Colonic mucosa (tissue), 4 donors: ENCODE measurements at places on chromosomes 6 and 20. TPM values are rescaled to one million over a fixed set of nuclear protein-coding genes. Genes with fewer than 3 reads are reported as not detected.

Gene PBX2
- total RNA-seq = 47.5 TPM

Gene CHRNA4
- not detected for total RNA-seq

Gene DPPA5
- not detected for total RNA-seq

Gene TMEM217
- 1.2 TPM for total RNA-seq

Gene ELOVL4
- 0.66 TPM for total RNA-seq

Gene OLIG3
- not detected for total RNA-seq

Gene C6orf58
- not detected for total RNA-seq

Gene TREML2
- 0.11 TPM for total RNA-seq

Gene CYP39A1
- 4.4 TPM for total RNA-seq

- DNase-seq = peak; percentile 47
These were observed 31.1 kb downstream of the NTSR1 start for GRCh38 chr20:62739581-62740285.

DNA sequence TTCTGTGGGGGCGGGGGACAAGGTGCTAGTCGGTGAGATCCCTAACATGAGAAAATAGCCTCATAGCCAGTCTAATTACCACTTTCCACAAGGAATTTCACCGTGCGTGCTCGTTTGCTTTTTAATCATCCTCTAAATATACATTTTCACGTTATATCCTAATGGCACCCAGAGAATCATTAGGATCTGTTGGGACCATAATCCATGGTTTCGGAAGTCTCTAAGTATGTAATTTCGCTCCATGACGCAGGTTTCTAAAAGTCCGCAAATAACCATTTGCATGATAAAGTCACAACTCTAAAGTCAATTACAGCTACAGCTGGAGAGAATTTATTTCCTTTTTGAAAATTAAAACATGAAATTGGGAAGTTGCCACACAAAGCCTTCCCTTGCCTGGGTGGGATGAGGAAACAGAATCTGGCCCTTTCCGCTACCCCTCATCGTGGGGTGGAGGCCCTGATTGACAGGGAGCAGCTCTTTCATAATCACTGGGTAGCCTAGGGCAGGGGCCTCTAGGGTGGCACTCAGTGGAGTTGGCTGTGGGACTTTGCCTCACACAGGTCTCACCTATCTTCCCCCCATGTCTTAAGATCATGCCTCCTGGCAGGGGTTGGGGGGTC, 81.9 kb downstream of the LRFN2 start:
- DNase-seq = no peak

GRCh38 chr6:163371129-163371528, 43.4 kb upstream of the QKI start:
- no peak for DNase-seq

GRCh38 chr20:19423097-19423899, 210.9 kb downstream of the SLC24A3 start:
- no peak for DNase-seq

DNA sequence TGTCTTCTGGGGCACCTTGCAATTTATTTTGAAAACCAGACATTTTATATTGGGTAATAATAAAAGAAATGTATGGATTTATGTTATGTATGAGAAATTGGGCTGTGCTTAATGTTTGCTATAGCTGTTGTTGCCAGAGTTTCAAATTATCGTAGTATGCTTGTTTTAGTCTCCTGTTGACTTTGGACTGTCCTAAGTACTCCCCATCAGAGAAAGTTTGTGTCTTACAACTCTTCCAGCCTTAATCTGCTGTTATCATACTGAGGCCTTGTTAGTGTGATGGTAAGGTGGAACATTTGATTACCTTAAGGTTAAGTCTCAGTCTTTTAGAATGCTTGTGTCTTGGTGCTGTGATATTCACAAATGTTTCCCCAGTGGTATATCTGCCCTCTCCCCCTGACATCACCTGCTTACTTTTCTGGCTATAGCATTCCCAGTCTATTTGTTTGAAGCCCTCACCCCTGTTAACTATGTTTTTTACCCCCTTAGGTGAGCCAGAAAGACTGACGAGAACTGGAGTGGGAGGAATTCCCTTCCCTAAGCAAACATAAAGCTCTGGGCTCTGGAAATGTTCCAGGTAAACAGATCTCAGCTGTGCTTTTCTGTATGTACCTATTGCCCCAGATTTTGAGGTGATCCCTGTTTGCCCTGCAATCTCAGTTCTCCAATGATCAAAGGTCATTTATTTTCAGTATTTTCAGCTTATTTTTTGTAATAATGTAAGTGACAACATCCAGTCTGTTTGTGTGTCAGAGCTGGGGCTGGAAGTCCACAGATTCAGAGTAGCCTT, 581.1 kb upstream of the CITED2 start:
- no peak for DNase-seq

DNA sequence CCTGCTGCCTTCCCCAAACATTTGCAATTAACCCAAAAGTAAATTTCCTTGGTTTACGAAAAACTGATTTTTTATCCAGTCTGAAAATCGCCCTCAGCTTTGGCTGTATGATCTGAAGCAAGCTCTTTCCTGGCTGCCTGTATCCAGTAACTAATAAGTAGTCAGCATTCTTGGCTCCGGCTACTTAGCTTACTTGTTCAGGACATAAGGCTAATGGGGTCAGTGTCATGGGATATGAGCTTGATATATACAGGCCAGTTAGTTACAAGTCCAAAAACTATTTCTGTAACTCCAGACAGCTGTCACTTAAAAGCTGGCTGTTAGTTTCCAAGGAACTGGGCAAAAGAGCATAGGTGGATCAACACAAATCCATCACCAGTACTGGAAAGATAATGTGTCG, 56.2 kb downstream of the KHDC1L start:
- no peak for DNase-seq

- no peak for DNase-seq
These were observed 29.9 kb downstream of the EZR start for GRCh38 chr6:158789115-158789917.

DNA sequence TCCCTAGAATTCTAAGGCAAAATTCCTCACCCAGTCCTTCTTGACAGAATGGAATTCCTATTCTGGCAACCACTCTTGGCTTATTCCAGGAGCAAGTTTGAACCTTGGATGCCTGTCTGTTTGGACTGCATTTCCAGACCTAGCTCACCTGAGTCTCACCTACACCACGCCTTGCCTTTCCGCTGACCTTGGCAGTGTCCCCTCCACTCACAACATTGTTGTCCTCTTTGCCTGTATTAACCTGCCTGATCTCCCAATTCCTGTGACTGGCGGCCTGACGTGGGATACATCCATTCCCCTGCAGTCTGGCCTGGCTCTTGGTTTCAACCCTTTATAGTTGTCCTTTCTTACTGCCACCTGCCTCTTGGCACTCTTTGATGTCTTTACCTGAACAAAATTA, 281.4 kb upstream of the SOX4 start:
- DNase-seq = no peak

GRCh38 chr6:14922706-14923460, 323.0 kb upstream of the JARID2 start:
- DNase-seq = no peak

GRCh38 chr6:54981647-54982046, 135.1 kb downstream of the FAM83B start:
- DNase-seq = no peak

DNA sequence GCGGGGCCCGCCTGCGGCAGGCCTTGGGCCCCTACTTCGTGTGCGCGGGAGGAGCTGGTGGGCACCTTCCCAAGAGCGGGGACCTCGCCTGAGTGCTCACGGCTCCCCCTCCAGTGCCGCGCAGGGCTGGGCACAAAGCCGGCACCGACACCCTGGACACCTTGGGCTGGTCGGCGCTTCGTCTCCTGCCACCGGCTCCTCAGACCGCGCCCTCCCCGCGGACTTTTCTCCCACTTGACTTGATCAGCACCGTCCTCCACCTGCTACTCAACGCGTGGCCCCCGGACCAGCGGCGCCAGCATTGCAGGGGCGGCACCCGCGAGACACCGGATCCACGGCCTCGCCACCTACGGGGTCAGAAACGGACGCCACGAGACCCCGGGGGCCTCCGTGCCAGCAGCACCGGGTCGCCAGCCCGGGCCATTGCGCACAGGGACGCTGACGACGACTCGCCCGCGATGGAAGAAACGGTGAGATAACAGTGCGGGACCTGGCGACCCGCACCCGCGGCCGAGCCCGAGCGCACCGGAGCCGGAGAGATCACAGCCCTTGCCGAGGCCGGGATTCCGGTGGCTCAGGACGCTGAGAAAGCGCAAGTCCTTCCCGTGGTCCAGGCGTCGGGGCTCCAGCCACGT, 154.2 kb downstream of the DLL1 start:
- no peak for DNase-seq

DNA sequence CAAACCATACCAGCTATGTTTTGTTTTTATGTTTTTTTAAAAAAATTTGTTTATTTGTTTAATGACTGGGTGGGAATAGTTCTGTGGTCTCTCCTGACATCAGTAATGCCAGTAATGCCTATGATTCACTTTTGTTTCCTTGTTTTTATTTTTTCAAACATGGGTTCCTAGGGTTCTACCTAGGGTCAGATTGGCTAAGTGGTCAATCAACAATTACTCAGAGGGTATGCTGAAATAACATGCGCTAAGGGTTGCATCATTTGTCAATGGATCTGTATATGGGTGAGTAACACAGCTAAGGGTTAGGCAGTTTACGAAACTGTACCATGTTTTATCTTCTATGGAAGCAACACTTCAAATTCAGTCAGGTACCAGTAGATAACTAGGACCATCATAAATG, 583.8 kb upstream of the GJE1 start:
- DNase-seq = no peak

DNA sequence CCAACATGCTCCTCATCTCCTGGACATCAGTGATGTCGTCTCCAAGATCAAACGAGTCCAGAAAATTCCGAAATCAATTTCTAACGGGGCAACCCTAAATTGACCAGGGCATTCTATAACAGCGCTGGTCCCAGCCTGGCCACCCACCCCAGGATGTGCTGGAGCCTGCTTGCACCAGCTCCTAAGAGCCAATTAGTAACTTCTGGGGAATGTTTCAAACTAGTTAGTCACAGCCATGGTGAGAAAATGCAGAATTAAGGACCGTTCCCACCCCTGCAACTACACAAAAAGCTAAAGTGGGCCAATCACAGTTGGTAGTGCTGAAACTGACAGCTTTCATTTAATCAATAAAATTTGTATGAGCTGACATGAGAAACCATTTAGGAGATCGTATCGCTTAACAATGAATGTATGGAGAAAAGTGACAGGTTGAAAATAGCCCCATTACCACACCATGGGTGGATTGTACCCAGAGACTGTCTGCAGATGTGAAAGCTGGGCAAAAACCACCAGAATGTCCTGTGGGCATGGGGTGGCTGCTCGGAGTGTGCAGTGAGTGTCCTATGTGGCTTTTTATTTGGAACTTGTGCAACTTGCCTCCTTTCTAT, 165.7 kb upstream of the AFDN start:
- DNase-seq = no peak

- no peak for DNase-seq
These were observed 10.3 kb downstream of the NSFL1C start for GRCh38 chr20:1456300-1456699.

GRCh38 chr6:75997696-75998095, 74.8 kb downstream of the IMPG1 start:
- no peak for DNase-seq

DNA sequence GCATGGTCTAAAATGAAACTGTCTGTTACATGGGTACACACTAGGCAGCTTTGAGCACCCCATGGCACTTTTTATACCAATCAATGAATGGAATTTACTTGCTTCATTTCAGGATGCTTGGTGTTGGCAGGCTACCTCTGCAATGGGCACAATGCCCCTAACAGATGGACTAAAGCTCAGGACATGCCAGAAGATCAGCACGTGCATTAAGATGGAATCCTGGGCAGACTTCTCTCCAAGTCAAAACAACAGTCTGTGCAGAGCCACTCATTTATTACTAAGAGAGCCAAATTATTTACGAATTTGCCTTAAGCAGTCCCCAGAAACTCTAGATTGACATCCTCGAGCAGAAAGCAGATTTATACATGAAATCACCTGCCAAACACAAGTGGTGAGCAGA, 55.8 kb upstream of the SCML4 start:
- DNase-seq = no peak

- no peak for DNase-seq
These were observed 95.9 kb downstream of the FYN start for GRCh38 chr6:111777357-111777756.

DNA sequence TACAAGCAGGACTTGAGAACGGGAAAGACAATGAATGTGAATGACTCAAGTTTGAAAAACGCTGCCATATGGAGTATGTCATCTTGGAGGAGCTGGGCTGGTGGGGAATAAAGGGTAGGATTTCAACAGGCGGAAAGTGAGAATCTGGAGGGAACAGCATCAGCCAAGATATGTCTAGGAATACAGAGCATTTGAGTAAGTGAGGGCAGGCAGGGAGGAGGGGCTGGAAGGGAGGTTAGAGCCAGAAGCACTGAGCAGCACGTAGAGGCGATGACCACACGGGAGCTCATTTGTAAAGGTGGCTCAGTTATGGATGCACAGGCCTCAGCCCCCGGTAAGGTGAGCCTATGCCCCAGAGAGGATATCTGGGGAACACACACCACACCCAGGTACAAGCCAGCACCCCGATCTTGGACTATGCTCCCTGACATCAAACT, 115.1 kb downstream of the ZMYND8 start:
- no peak for DNase-seq

DNA sequence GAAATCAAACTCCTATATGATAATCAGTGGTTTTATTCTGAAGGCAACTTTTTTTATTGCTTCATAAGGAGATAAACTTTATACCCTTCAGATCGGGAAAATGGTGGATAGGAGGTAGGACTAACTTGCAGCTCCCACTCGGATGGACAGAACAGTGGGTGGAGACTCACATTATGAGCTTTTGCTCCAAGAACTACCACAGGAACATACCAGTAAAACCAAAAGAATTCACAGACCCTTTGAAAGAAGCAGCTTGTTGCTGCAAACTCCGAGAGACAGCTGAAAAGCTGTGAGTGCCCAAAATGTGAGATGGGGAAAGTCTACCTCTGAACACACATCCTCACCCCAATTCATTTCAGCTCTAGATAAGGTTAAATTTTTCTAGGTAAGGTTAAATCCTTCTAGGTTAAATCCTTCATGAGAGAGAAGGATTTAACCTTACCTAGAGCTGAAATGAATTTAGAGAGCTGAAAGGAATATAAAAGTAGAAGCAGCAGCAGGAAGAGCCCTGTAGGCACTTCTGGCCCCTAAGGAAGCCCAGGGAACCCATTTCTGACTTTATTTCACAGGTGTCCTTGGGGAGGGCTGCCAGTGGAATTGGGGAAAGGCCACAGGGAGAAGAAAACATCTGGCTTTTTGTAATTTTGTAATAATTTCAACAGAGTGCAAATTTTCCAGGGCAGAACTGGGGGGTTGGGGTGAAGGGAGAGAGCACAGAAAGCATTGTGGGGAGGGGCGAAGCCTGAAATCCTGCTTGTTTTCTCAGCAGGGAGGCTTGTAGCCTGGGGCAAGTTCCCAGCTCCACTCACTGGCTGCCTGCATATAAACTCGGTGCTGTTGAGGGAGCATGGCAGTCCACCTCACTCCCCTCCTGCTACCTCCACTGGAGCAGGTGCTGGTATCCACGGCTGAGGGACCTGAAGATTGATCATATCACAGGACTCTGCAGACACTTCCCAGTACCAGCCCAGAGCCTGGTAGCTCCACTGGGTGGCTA, 65.9 kb upstream of the HCRTR2 start:
- no peak for DNase-seq

DNA sequence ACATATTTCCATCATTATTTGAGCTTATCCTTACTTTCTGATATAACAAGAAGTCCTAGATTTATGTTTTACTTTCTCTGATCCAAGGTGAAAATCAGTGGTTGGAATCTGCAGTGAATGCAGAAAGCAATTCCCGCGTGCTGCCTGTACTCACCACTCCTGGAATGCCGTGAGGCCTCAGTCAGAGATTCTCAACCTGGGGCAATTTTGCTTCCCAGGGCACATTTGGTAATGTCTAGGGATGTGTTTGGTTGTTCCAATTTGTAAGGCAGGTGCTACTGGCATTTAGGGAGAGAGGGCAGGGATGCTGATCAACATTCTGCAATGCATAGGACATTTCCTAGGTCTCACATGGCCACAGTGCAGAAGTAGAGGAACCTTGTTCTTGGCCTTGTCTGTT, 23.9 kb downstream of the CST4 start:
- no peak for DNase-seq
